ENCODE measurements at places on chromosomes 11 and 22.

- no peak for DNase-seq
Measured at GRCh38 chr11:96906476-96906875, 516.7 kb downstream of the JRKL start.

GRCh38 chr22:39313258-39314001 lies 6.0 kb downstream of the RPL3 start:
- no peak for DNase-seq

- no peak for DNase-seq
Measured at GRCh38 chr11:125223901-125224361, 59.4 kb downstream of the PKNOX2 start.

- DNase-seq, result no peak
Measured at GRCh38 chr11:102577723-102578122, 47.2 kb upstream of the MMP7 start.

GRCh38 chr11:67607507-67607906 lies 771 bp downstream of the NDUFV1 start:
- no peak for DNase-seq

DNA sequence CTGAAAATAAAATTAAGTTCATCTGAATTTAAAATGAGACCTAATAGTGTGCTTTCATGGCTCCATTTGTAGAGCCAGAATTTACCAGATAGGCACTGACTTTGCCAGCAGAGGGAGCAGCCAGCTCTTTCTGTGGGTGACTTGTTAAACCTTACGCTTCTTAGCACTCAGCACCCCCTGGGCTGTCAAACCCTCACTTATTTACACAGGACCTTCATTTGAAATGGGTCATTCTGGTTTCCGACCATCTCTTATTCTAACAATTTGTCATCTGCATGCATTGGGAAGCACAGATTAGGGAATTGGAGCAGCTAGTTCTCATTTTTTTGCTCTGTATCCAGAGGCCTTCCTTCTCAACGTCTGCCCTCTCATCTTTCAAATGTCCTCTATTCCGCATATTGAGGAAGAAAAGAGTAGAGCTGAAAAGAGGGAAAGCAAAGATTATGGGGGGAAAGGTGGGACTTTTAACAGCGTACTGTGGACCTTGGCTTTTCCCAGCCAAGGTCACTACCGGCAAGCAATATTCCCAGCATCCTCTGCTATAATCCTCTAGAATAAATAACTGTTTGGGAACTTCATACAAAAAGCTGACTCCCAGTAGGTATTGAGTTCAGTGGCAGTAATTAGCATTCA lies 3.1 kb downstream of the ASRGL1 start:
- peak; percentile 30 for DNase-seq

DNA sequence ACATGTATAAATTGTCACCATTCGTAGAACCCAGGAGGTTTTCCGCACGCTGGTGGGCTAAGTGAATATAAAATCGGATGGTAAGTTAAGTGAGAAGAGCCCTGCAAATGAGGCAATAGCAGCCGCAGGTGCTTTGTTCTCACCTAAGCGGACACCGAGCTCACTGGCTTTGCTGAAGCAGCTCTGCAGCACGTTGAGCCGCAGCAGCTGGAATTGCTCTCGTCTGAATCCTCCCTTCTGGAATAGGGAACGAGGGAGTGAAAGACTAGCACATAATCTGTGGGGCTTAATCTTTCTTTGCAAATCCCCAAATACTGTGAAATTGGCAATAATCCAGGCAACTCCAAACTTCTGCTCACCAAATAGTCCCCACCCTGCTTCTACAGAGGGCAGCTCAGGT lies 488.1 kb downstream of the NTM start:
- no peak for DNase-seq

DNA sequence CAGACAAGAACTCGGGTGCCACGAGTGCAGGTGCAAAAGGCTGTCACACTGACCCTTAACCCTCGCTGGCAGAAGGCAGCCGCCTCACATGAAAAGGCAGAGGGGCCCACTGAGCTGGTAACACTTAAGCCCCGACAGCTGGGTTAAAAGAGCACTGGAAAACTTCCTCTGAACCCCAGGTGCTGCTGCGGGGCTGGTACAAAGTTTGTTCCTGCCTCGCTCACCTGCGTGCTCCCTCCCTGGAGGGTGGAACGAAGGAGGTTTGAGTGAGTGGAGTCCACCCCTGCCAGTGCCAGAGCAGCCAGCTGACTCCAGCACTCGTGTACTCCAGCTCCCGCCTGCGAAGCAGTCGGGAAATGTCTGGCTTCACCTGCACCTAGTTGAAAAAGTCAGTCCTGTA lies 12.6 kb downstream of the SULT4A1 start:
- DNase-seq, result no peak

DNA sequence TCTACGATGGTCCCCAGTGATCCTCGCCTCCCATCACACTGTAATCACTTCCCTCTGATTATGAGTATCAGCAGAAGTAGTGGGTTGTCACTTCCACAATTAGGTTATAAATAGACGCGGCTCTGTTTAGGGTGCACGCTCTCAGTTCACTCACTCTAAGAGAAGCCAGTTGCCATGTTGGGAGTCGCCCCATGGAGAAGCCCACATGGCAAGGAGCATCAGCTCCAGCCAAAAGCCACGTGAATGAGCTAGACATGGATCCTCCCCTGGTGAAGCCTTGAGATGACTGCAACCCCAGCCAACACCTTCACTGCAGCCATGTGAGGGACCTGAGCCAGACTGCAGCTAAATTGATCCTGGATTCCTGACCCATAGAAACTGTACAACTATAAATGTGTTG lies 26.4 kb upstream of the MYOD1 start:
- DNase-seq, result no peak

DNA sequence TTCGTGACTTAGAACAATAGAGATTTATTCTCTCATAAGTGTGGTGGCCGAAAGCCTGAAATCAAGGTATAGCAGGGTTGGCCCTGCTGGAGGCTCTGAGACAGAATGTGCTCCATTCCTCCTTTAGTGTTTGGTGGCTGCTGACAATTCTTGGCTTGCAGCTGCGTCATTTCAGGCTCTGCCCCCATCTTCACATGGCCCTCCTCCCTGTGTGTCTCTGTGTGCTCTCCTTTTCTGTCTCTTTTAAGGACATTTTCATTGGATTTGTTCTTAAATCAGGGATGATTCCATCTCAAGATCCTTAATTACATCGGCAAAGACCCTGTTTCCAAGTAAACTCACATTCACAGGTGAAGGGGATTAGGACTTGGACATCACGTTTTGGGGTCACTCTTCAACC lies 10.2 kb upstream of the APOL6 start:
- DNase-seq, result no peak

DNA sequence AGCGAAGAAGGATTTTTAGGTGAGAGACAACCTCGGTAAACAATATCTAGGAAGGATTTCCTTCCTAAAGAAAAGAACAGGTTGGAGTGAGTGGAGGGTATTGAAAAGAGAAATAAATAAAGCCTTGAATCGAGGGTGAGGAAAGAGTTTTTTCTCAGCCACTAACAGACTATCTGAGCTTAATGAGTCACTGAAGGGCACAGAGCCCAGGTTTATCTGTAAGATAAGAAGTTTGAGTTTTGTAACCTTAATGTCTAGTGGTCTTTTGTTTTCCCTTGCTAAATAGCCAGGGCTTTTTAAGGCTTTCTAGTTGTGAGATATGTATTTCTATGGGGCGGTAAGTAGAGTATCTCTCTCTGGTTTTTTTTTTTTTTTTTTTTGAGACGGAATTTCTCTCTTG lies 394.5 kb upstream of the KIRREL3 start:
- DNase-seq, result no peak

DNA sequence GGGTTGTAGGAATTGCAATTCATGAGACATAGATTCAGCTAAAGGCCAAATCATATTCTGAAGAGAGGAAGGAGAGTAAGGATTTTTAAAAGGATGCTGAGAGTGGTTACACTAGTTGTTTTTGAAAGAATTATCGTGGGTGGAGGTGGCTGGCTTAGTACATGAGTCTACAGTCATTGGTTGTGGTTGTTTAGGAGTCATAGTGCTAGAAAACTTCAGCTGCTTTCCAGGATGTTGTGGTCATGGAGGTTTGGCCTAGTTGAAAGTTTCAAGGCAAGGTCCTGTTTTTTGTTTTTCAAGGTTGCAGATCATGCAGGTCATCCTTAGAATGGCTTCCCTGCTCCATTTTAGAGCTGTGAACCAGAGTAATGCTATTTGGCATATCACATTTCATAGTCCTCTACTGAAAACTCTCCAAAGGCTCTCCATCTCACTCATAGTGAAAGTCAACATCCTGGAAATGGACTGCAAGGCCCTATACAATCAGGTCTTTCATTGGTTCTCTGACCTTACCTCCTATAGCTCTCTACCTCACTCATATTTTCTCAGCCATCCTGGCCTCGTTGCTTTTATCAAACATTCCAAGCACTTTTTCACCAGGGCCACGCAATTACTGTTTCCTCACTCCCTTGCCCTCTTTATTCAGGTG lies 26.1 kb upstream of the ZBTB44 start:
- DNase-seq, result peak; percentile 13

- no peak for DNase-seq
Measured at GRCh38 chr22:37147186-37147990, 2.3 kb downstream of the IL2RB start.

All from DND-41 (cell line).